ENCODE measurements at places on chromosomes 5 and 9. TPM values are rescaled to one million over a fixed set of nuclear protein-coding genes. Genes with fewer than 3 reads are reported as not detected.

Gene DDX4
- total RNA-seq = not detected

DNA sequence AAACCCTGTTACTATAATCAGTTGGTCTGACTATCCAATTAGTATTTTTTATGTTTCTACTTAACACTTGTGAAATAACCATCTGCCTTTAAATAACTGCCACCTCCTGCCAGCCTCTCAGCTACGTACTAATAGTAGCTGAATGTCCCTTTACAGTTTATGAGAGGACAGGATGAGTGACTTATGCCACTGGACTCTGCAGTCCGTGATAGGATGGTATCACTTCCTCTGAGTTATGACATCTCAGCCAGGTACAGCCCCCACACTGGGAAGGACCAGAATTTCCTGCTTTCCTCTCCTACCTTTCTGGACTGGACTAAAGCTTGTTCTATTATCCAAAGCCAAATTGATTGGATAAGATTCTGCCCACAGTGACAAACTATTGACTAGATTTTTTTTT lies 102.9 kb downstream of the ZFAND5 start:
- no peak for DNase-seq

- no peak for DNase-seq
Measured at GRCh38 chr9:17863213-17863883, 284.5 kb downstream of the SH3GL2 start.

Gene PTRH1
- 58.3 TPM for total RNA-seq

DNA sequence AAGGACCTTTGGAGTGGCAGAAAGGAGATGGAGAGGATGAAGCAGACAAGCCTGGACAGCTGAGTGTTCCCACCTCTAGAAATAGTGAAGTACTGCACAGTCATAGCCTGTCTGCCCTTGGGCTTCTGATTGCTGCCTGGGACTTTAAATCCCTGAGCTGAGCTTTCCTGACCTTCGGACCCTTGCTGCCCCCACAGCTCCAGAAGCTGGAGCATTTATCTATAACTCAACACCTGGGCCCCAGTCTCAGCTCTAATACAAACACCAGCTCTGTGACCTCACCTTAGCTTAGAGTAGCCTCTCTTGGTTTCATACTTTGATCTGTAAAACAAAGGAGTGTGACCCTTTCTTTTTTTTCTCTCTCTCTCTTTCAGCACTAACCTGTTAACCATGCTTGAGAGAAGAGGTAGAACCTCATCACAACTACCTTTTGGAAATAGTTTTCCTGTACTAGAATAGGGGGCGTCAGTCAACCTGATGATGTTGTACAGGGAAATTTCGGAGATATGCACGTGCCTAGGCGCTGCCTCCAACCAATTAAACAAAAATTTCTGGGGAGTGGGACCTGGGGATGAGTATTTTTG lies 25.4 kb upstream of the ELL2 start:
- DNase-seq = no peak

Gene CDX1
- not detected for total RNA-seq

DNA sequence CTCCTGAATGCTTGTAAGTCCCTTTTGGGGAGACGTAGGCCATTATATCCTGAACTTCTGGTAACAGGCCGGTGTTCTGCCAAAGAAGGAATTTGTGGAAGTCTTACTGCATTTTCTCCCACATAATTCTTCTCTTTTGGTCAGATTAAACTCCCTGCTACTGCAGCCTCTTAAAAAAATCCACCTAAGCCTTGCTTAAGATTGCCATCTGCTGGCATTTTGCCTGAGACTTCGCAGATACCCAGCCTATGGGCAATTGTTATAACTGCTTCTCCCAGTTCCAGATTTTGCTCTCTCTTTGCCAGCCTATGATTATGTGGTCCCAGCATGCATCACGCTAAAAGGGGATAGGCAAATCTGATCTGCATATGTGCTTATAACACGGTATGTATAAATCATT lies 391.6 kb upstream of the CHD1 start:
- peak; percentile 4 for DNase-seq

DNA sequence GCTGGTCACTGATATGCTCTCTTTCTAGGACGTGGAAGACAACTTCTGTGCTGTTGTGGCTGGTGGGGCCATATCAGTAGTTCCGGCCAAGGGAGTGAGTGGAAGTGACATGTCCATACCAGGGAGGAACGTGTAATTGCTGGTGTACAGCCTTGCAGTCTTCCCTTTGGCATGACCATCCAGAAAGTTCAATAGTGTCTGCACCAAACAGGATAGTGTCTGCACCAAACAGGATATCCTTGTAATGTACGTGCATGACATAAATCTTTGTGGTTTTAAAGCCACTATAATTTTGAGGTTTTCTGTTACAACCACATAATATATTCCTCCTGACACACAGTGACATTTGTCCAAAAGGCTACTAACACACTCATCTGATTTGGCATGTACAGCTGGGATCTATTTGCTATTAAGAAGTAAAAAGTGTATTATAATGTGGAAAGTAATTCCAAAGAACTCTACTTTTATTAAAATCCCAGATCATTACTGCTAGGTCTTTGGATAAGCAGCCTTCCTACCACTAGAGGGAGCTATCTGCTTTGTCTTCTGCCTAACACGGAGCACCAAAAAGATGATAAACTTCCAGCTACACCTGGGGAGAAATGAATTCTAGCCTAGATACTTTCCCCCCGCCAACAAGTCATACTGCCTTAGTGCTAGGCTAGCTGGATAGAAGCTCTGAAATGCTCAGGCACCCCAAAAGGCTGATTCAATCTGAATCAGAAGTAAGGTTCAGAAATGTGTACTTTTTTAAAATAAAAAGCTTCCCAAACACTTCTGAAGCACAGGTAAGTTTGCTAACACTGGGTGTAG lies 52.7 kb downstream of the RNF145 start:
- peak; percentile 53 for DNase-seq

- DNase-seq = peak; percentile 78
Measured at GRCh38 chr9:136799854-136800657, 3.9 kb downstream of the CCDC183 start.

Gene EIF4E1B
- total RNA-seq = not detected

GRCh38 chr9:98879963-98880310 lies 63.8 kb upstream of the COL15A1 start:
- no peak for DNase-seq

Gene STPG3
- total RNA-seq = not detected

DNA sequence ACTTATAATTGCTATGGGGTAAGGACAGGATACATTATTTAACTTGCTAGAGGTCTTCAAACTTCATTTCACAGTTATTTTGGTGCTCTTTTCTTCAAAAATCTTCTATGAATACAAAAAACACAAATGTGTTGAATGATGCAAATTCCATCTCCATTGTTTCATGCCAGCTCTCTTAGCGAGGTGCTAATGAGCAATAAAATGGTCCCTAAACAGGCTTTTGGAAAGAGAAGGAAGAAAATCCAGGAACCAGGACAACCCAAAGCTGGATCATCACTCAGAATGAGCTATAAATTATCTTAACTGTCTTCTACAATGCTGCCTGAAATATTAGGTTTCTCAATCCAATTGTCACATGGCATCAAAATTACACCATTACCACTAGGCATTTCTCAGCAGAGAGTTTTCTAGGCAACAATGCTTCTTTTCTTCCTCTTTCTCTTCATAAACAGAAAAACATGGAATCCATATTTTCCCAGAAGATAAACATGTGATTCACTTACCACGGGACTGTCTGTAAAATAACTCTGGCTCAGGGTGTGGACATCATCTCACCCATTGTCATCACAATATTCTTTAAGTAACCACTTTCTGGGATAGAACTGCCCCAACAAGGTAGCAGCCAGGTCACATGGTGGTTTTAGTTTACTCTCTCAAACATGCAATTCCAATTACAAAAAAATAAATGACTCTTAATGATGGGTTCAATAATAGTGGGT lies 249.4 kb downstream of the NPR3 start:
- DNase-seq = no peak

DNA sequence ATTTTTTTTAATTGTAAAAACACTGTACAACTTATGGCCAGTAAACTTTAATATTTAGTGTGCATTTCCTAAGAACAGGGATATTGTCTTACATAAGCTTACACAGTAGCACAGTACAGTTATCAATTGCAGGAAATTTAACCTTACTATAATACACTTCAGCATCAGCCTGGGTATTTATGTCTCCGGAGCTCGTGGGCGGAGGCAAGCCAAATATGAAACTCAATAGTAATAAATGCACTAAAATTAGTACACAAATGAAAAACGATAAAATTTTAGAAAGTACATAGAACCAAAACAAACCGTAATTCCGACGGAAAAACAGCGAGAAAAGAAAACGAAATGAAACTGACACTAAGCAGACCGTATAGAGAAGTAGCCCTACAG lies 91.2 kb downstream of the ANXA2R start:
- no peak for DNase-seq

Gene SLC6A19
- total RNA-seq = not detected

Gene ADGRV1
- 3.6 TPM for total RNA-seq

DNA sequence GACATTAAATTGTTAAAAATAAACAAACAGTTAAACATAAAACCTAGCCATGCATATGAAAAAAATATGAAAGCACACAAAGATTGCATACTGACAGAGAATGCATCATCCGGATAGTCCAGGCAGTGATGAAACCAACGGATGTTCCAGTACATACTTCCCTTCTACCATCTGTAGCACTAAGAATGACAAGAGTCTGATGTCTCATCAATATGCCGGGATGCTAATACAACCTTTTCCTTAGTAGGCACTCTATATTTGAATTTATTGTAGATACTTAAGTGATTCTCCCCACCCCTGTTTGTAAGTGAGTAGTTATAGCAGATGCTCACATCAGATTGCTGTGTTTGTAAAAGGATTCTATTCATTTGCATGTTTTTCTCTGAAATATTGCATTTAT lies 571.2 kb upstream of the WWC1 start:
- DNase-seq = no peak

Gene CEP72
- 4.4 TPM for total RNA-seq

DNA sequence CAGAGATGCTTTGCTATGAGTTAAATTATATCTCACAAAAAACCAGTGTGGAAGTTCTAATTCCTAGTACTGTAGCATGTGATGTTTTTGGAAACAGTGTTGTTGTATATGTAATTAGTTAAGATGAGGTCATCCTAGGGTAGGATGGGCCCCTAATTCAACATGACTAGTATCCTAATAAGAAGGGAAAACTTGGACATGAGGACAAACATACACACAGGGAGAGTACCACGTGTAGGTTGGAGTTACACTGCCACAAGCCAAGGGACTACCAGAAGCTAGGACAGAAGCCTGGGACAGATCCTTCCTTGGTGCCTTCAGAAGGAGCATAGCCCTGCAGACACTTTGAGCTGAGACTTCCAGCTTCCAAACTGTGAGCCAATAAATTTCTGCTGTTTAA lies 234.2 kb downstream of the MCTP1 start:
- no peak for DNase-seq

DNA sequence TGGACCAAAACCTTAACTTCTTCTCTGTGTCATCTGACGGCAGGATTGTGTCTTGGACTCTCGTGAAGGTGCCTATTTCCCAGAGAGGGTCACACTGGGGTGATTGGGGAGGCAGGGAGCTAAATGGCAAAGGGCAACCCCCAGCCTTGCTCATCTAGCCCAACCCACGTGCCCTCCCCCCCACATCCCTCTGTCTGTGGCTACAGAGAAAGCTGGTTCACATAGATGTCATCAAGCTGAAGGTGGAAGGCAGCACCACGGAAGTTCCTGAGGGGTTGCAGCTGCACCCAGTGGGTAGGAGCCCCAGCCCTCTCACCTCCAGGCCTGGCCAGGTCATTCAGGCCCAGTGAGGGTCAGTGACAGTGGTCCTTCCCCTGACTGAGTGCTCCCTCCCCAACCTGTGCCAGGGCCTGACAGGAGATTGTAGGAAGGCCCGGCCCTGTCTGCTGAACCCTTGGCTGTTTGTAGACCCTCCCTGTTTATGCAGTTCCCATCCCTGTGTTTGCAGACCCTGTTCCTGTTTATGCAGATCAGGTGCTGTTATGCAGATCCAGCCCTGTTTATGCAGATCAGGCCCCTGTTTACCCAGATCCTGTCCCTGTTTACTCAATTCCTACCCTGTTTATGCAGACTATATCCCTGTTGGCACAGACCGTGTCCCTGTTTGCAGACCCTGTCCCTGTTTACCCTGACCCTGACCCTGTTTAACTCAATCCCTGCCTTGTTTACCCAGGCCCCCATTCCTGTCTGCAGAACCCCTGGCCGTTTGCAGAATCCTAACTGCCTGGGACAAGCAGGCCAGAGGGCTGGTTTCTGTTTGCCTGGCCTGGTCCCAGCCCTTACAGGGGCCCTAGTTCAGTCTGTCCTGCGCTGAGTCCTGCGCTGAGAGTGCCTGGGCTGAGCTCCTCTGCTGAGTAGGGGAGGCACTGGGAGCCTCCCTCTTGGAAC lies 10.4 kb downstream of the ENHO start:
- DNase-seq = no peak

Gene TEX48
- not detected for total RNA-seq

GRCh38 chr9:37976714-37977477 lies 73.0 kb upstream of the SLC25A51 start:
- no peak for DNase-seq

All from Caki2 (cell line).